ENCODE measurements at places on chromosomes 5 and 9.

DNA sequence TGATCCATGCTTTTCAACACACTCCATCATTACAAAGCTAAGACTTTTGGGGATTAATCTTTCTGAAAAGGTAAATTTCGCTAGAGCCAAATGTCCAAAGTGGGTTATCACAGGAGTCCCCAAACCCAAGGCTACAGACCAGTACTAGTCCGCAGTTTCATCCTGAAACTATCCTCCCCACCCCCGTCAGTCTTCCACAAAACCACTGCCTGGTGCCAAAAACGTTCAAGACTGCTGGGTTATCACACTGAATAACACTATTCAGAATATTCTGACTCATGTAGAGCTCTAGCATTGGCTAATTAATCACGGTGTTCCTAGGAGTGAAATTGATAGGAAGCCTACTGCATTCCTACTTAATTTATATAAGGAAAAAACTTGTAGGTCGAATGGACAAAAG, 24.7 kb downstream of the ERP44 start:
- no peak for DNase-seq

DNA sequence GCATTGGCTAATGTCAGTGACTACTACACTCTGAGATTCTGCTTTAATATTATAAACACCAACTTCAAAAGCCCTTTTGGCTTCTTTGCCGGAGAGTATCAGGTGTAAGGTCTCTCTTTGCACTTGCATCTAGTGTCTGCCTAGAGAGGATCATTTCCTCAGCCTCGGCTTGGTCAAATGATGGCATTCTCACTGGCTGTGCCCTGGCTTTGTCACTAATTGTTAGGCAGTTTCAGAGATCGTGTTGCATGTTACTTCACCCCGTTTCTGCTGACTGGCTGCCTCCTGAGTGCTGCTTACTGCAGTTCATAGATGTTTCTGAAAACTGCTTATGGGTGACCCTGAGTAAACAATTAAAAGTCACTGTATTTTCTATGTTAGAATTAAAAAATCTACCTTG, 48.8 kb downstream of the SLC1A3 start:
- DNase-seq, result no peak

GRCh38 chr5:38871058-38871605, 25.3 kb downstream of the OSMR start:
- no peak for DNase-seq

- DNase-seq, result no peak
Measured at GRCh38 chr5:142724821-142725220, 38.9 kb upstream of the FGF1 start.

GRCh38 chr9:83281306-83282255, 218.6 kb upstream of the RASEF start:
- DNase-seq, result peak; percentile 52

DNA sequence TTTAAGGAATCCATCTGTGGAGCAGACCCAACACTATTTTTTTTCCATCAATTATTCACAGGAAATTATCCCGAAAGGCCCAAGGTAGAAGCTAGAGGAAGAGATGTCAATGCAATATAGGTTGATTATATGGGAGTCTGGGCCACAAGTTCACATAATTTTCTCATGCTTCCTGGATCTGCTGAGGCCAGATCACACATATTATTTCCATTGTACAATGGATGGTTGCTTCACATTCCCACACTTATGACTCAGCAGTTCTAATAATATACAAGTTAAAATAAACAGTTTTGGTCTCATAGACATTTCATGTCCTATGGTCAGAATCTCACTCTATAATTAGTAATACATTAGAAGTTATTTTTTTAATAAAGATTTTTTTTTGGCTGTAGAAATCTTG, 66.0 kb upstream of the PTPRD start:
- DNase-seq, result no peak

DNA sequence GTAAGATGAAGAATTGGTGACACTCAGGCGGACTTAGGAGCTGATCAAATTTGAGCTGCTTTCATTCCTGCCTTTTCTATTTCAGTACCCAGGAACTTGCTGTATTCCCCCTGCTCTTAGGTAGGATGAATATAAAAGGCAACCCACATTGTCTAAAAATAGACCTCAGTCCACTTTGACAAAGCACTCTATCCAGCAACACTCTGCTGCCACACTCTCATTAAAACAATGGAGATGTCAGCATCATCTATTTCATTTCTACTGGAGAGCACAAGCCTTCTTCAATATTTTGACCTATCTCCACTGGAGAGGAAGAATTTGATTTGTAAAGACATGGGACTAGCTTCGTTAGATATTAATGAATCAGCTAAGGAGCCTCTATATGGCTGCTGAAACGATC, 468.4 kb downstream of the PTPRD start:
- DNase-seq, result no peak

All from NCI-H2171 treated with DMSO at 0.1 percent for 48 hours (cell line).